ENCODE measurements at places on chromosomes 6 and 20.

GRCh38 chr20:64233725-64234124 is 21.8 kb upstream of the PCMTD2 start:
- no peak for DNase-seq

DNA sequence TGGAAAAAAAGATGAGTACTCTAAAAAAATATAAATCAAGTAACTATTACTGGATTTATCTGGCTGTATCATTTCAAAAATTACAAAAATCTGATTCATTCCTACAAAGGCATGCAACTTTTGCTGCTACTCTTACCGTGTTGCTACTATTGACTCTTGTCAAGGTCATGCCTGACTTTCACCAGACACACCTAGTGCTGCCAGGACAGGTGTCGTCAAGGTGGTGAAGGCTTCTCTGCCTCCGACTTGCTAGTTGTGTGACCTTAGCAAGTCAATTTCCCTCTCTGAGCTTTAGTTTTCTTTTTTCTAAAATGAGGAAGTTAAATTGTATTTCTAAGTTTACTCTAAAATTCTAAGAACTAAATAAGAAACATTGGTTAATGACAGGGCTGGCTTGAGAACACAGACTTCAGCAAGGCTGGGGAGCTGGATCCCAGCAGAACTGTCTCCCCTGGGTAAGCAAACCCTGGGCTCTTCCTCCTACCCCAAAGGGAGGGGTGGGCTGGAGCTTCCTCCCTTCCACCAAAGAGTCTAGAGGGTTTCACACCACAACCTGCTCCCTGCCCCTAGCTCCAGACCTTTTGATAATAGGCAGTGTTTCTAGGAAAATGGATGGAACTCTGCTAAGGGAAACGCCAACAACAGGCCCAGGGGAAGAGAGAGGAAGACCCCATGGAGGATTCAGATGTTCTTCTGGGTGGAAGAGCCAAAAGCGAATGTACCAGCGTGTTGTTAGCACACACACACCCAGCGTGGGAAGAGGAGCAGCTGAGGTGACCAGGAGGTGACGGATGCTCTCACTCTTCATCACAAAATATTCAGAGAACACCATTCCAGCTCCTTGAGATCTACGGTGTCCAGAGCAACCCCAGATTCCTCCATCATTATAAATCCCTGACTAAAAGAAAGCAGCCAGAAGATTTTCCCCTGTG is 47.9 kb upstream of the CITED2 start:
- DNase-seq: no peak

DNA sequence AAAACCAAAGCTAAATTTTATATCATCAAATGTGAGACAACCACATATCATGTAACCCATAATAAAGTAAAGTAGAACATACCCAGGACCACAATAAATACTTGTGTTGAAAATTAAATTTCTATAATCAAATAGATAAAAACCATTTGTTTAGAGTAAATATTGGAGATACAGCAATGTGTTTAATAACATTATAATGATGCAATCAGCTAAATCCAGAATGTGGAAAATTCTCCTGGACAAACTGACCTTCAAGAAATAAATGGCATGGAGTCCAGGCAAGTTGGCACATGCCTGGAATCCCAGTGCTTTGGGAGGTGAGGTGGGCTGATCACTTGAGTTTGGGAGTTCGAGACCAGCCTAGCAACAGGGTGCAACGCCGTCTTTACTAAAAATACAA is 84.0 kb downstream of the GPX5 start:
- DNase-seq: no peak

- no peak for DNase-seq
These were observed 99.7 kb downstream of the FAM50B start for GRCh38 chr6:3948866-3949265.

DNA sequence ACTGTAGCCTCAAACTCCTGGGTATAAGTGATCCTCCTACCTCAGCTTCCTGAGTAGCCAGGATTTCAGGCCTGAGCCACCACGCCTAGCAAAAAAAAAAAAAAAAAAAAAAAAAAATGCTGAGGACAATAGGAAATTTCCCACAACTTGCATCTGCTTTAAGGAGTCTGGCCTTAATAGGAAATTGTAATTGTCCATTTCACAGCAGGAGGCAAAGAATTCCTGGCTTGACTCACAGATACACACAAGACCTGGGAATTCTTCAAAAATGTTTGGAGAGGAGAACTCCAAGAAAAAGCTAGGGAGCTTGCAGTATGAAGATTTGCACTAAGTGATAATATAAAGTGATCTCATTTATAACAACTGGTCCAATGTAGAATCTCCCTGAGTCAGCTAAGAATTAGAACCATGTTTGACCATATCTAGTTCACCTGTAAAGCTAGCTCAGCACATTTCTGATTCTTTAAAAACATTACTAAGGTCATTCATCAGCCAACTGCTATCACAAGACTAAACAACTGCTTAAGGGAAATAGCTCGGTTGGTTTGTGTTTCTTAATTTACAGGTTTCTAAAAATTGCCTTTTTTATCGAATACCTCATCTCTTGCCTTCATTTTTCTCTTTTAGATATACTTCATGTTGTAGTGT is 80.2 kb upstream of the SLC2A12 start:
- no peak for DNase-seq

DNA sequence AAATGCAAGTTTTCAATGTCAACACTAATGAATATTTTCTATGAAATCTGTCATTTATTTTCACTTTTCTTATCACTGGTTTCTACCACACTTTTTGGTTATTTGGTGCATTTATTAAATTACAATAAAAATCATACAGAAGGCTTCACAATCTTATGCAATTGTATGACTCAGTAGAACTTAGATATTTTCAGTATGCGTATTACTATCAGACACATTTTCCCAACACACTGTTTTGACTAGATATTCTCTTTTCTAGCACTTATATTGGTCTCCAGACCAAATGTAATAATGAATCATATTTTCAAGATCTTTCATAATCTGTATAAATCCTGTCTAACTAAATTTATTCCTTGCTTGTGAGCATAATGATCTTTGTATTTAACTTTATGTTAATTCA is 74.1 kb downstream of the FAM83B start:
- no peak for DNase-seq
